Left renal pelvis (tissue), 4 donors: ENCODE measurements at places on chromosomes 4 and X.

GRCh38 chrX:153820601-153821000 is 9.7 kb downstream of the PDZD4 start:
- DNase-seq = no peak

DNA sequence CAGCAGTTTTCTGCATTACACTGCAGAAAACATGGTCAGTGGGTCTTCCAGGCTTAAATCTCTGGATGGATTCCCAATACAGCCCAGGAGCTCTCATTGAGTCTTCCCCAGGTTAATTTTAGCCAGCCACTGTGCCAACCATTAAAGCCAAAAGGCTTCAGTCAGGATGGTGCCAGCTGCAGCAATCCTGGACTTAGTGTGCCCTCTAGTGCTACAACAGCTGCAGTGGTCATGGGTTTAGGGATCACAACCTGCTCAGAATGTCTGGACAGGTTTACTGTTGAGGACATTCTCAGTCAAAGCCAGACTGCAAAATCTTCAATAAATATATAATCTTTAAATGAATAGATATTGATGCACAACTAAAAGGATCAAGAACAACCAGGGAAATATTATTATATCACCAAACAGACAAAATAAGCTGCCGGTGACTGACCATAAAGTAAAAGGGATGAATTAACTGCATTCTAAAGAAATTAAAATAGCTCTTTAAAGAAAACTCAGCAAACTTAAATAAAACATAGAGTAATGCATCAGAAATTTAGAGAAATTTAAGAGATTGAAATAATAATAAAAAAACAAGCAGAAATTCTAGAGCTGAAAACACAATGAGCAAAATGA is 639.9 kb downstream of the SPOCK3 start:
- no peak for DNase-seq

DNA sequence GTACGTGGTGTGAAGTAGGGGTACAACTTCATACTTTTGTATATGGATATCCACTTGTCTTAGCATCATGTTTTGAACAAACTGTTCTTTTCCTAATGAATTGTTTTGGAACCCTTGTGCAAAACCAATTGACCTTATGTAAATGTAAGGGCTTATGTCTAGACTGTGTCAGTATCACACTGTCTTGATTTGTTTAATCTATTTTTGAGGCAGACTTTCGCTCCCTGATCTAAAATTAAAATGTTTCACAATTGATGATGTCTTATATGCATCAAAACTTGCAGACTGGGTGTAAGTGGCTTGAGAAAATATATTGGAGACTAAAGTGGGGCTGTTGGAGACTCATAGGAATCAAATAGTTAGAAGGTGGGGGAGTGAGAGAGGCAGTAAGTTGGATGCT is 25.2 kb downstream of the REPS2 start:
- DNase-seq = no peak

DNA sequence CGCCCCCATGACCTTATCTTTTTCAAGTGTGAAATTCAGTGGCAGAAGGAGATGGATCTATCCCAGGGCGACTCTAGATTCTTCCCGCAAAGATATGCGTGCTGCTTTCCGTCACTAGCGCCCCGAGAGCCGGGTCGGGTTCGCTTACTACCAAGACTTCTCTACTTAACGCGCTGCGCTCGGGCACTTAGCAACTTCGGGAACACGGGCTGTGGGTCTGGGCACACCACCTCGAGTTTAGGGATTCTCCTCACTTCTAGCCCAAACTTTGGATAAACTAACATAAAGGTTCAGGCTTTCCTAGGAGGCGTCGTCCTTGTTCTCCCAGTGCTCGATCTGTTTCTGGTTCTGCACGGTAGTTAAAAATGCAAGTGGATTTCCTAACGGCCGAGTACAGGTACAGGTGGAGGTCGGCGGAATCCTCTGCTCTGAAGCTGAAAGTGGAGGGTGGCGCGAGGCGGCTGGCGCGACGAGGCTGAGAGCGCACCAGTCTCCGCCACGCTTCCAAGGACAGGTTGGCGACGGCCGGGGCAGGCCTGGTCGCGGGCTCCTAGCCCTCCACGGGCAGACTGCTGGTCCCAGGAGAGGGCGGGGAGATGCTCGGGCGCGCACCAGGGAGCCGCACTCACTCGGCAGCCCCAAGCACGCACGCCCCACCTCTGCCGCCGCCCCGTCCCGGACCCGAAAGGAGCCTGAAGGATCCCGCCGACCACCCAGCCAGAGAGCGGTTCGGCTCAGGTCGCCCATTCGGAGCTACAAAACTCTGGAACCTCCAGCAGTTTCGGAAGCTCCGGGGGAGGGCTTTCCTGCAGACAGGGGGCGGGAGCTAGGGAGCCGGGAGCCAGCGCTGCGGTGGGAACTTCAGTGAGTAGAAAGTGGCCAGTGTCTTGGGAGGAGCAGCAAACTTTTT is 100.8 kb upstream of the TENM3 start:
- DNase-seq = no peak

- DNase-seq = no peak
Observed at GRCh38 chr4:46684041-46684440, 225.0 kb downstream of the COX7B2 start.

DNA sequence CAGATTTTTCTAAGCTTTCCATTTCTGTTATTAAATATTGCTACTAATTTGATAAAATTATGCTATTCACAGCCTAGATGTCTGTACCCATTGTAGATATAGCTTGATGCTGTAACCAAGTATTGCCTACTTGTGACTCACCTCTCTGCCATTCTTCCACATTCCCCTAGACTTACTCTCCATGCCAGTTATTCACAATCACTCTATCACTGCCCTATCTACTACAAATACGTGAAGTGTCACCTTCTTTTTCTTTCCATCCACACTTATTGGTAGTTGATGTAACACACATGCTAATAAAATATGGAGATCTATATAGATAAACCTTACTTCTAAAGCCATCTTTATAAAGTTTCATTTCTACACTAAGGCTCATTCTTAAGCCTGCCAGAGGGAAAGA is 179.4 kb upstream of the PACRGL start:
- no peak for DNase-seq

DNA sequence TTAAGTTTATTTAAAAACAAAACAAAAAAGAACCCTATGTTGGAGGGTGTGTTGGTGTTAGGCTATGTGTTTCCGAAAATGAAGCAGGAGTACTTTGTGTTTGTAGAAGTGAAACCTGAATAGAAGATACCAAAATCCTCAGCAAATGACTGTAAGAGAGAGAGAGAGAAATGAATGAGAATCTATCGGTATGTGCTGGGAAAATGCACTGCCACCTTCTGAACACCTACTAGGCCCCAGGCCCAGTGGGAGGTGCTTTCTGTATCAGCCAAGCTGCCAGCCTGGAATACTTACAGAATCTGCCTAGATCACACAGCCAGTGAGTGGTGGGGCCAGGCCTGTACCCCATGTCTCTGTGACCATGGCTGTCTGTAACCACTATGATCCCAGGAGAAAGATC is 14.9 kb upstream of the PIM2 start:
- no peak for DNase-seq

DNA sequence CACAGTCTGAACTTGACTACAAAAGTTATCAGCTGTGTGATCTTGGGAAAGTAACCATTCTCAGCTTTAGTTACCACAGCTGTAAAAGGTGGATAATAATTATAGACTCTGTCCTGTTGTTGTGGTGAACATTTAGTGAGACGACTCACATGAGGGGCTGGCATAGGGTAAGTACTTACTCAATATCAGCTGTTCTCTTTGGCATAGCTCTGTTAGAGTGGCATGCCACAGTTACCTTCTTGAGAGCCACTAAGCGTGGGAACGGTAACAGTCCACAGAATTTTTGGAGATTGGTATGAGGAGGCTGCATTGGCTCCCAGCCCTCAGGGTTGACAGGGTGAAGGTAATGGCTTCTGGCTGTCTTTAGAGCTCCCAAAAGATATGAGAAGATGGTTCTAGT is 13.2 kb upstream of the HAND2 start:
- DNase-seq = no peak

- DNase-seq = no peak
Observed at GRCh38 chr4:77453911-77454310, 151.7 kb upstream of the CXCL13 start.

GRCh38 chr4:24690436-24690835 is 104.9 kb upstream of the SOD3 start:
- no peak for DNase-seq

- no peak for DNase-seq
Observed at GRCh38 chr4:1155314-1155713, 17.1 kb downstream of the SPON2 start.

DNA sequence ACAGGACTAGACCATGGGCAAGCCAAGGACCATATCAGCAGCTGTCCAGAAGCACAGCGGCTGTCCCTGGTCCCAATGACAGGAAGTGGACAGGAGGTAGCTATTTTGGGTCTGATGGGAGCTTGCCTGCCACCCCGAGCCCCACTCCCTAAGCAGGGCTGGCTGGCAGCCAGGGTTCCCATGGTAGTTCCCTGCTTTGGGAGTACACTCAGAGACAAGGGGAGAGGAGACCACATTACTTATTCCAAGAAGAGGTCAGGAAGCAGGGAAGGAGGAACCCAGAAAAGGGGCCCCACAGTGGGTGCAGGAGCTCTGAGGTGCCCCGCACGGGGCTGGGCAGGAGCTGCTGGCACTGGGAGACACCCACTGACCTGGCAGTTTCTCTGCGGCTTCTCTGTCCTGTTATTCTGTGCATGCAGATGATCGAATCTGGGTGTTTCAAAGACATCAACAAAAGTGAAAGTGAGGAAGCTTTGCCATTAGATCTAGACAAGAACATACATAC is 36.3 kb downstream of the HTT-AS start:
- no peak for DNase-seq

- DNase-seq = no peak
Observed at GRCh38 chr4:46270986-46271596, 118.8 kb downstream of the GABRA2 start.

GRCh38 chr4:88138561-88138960 is 19.9 kb downstream of the ABCG2 start:
- DNase-seq = no peak

GRCh38 chrX:68732906-68733493 is 85.5 kb downstream of the STARD8 start:
- DNase-seq = no peak

DNA sequence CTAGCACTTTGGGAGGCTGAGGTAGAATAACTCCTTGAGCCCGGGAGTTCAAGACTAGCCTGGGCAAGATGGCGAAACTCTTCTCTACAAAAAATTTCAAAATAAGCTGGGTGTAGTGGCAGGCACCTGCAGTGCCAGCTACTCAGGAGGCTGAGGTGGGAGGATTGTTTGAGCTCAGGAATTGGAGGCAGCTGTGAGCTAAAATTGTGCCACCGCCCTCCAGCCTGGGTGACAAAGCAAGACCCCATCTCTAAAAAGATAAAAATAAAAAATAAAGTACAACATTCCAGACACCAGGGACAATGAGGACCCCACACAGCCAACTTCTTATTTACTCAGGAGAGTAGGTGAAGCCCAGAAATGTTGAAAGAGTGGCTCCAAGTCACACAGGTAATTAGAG is 53.0 kb downstream of the APBB2 start:
- DNase-seq = no peak

DNA sequence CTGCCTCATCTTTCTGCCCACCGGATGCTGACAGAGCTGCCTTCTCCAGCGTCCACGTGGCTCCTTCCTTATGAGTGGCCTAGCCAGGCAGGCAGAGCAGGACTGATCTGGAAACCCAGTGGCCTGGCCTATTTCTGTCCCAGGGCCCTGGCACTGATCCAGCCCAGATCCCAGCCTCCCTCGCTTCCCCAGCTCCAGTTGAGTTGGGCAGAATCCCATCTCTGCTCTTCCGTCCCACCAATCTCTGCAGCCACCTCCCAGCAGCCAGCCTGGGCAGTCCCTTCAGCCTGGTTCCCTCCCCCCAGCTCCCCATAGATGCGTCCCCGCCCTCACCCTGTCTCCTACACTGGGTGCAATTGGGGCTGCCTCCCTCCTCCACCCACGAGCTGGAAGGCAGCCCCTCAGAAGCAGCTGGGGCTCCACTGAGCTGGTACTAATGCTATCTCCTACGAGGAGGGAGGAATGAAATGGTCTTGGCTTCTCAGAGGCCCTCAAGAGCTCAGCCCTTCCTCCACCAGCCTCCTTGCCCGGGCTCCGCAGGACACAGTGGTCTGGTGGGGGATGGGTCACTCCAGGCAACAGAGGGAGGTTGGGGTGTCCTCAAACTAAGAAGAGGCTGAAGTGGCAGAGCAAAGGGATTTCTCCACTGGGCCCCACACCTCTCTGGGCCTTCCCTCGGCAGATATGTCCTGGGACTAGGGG is 94.2 kb downstream of the PJA1 start:
- no peak for DNase-seq

DNA sequence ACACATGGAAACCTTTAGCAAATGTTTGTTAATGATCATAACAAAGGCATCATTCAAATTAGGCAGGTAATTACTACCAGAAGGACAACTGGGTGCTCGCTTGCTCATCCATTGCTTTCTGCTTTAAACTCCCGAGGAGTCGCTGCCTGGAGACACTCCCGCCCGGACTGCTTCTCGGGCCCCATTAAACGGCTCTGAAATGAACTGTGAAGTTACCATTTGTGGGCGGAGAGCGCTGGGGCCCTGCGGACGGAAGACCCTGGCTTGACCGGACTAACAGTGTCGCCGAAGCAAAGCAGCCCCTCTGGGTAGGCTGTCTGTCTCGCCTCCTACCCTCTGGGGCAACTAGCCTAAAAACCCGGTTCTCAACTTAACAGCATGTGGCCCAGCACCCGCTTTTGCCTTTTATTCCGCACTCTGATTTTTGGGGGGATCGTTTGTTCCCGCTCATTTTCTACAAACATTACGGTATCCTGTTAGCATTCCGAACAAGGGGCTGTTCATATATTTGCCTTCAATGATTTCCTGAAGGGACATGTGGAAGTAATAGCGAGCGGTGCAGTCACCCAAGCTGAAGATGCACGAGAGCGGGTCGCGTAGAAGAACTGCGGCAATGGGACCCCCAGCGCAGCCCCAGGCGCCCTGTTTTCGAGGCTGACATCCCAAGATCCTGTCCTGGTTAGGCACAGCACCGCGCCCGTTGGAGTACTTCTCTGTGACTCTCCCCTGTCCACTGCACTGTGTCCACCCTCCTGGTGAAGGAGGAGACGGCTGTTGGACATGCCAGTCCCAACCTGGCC is 1.6 kb upstream of the PDGFRA start:
- DNase-seq = peak; percentile 58

GRCh38 chrX:133666256-133666655 is 251.0 kb upstream of the GPC4 start:
- DNase-seq = no peak

GRCh38 chr4:94897023-94897422 is 139.3 kb downstream of the BMPR1B start:
- DNase-seq = no peak

DNA sequence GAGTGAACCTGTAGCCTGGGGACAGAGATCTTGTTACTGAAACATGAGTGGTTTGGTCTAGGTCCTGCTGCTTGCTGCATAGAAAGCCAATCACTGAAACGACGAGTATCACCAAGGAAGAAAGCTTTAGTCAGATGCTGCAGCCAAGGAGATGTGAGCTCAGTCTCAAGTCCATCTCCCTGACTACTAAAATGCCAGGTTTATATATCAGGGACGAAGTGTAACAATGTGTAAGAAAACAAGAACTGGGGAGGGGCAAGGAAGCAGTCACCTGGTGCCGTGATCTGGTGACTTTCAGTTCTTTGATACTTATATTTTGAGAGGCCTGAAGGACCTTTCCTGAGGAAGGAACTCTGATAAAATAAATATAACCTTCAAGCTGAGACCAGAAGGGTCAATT is 19.6 kb upstream of the ABRAXAS1 start:
- no peak for DNase-seq
